Activated CD8-positive, alpha-beta T cell treated with anti-CD3 and anti-CD28 coated beads, Interleukin-2, amount 10 ng/mL, durations not matched to agents 7 days and 5 days (primary cell): ENCODE measurements at places on chromosomes 4 and X. TPM values are rescaled to one million over a fixed set of nuclear protein-coding genes. Genes with fewer than 3 reads are reported as not detected.

DNA sequence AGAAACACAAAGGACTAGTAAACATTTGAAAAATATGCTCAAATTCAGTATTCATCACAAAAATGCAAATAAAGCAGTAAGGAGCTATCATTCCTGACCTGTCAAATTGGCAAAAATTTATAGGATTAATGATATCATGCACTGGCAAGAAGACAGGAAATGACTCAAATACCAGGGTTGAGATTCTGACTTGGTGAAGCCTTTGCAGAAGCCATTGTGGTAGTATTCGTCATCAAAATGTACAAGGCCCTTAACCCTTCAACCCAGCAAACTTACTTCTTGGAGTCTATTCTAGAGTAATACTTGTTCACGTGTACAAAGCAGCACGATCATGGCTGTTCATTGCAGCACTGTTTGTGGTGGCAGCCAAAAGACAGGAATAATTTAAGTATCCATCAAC, 132.4 kb downstream of the ENOX2 start:
- DNase-seq = no peak

GRCh38 chr4:138891631-138892031, 124.0 kb upstream of the NOCT start:
- DNase-seq = no peak

DNA sequence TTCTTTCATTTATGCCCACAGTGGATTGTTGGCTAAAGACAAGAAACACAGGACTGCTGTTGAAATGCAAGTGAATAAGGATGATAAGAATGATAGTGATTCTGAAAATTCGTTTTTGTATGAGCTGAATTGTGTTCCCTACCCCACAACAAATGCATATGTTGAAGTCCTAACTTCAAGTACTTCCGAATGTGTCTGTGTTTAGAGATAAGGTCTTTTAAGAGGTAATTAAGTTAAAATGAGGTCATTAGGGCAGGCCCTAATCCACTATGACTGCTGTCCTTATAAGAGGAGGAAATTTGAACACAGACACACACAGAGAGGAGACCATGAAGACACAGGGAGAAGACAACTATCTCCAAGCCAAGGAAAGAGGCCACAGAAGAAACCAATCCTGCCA, 126.6 kb upstream of the ACSL4 start:
- no peak for DNase-seq

The NPY2R gene
- total RNA-seq = not detected

DNA sequence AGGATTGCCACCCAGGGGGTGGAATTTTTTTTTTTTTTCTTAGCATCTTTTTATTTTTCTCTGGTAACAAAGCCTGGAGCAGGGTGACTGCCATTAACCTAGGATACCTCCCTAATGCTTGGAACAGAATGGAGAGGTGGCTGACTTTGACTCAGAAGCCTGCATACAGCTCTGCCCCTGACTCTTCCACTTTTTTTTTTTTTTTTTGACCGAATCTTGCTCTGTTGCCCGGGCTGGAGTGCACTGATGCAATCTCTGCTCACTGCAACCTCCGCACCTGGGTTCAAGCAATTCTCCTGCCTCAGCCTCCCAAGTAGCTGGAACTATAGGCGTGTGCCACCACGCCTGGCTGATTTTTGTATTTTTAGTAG, 341 bp upstream of the SLC2A9 start:
- DNase-seq = no peak
